ENCODE measurements at places on chromosomes 5 and 9.

DNA sequence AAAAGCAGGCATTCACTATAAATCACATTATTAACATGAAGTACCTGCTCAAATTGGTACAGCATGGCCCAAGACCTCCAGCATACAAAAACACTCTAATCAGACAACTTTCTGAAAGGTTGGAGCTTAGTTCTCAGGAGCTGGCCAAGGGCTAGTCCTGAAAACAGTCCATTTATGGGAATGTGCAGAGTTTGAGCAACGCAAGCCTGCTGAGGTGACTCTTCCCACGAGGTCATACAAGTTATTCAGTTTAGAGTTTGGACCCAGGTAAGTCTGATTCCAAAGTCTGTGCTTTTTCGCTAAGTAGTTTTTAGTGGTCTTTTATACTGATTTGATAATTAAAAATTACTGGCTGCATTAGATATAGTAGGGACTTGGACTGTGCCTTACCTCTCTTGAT is 52.6 kb downstream of the AP3S1 start:
- DNase-seq = no peak

DNA sequence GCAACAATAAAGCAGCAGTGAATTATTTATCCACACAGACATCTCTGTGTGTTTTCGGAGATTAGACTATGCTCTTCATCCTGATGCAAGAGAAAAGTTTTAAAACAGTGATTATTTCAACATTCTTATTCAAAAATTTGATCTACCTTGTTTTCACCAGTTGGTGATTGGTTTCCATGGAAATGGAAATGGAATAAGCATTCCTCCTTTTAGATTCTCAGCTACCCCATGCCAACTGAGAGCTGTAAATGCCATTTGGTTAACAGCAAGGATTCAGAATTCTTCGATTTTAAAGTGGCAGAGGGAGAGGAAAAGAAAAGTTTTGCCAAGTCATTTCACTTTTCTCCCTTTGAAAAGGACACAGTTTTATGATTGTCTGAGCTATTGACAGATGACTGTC is 154.7 kb downstream of the PCSK5 start:
- DNase-seq = no peak

- DNase-seq = no peak
These were observed 62.1 kb upstream of the VLDLR start for GRCh38 chr9:2559192-2560152.

- no peak for DNase-seq
These were observed 222.2 kb upstream of the MEF2C start for GRCh38 chr5:89105171-89105695.

Measured in activated CD4-positive, alpha-beta T cell treated with anti-CD3 and anti-CD28 coated beads, Interleukin-2, amount 10 ng/mL, durations not matched to agents 7 days and 5 days (primary cell).